Stomach (tissue), 19 donors: ENCODE measurements at places on chromosomes 16 and 17.

DNA sequence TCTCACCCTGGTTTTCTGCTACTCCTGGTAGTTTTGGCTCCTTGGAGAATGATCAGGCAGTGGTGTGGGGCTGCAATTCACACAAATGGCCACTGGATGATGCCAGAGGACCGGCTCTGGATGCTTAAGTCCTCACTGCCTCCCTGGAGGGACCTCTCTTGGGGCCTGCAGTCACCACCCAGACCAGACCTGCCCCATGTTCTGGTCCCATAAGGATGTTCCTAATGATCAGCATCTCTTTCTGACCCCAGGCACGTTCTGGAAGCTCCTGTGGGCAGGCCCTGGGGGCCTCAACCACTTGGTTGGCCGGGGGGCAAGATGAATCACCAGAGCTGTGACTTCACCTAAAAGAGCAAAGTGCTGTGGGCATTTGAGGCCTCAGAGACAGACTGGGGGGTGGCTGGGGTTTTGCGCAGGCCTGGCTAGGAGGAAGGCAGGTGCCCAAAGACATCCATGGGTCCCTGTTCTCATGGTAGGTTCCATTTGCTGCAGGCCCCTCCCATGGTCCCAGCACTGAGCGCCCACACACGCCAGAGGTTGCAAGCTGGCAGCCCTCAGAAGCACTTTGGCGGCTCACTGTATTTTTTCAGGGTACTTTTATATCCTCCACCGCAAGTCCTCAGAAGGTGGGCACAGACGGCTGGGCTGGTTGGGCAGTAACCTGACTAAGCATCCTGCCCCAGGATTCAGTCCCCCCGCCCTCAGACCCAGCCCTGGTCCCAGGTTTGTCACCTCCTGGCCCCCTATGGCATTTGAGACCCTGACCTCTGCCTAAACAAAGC lies 53.2 kb downstream of the NT5M start:
- peaks cover 21% of the 10 kb centered on the region for H3K27me3 ChIP-seq
- H3K36me3 ChIP-seq = no peaks in the 10 kb centered on the region
- no peak overlapping the region for H3K27ac ChIP-seq
- H3K4me1 ChIP-seq = peaks cover 5% of the 10 kb centered on the region
- H3K4me3 ChIP-seq = no peak overlapping the region
- peak; percentile 94 for DNase-seq

GRCh38 chr17:50423553-50424159 lies 2.4 kb upstream of the ACSF2 start:
- DNase-seq = no peak
- no peak overlapping the region for H3K27ac ChIP-seq
- H3K27me3 ChIP-seq = no peaks in the 10 kb centered on the region
- no peak overlapping the region for H3K4me3 ChIP-seq
- H3K4me1 ChIP-seq = peaks cover 40% of the 10 kb centered on the region

- H3K27ac ChIP-seq = peak within 1 kb of the TSS; percentile 84
- no peaks in the 10 kb centered on the region for H3K27me3 ChIP-seq
- peaks cover 17% of the 10 kb centered on the region for H3K4me1 ChIP-seq
- H3K36me3 ChIP-seq = no peaks in the 10 kb centered on the region
- H3K4me3 ChIP-seq = peak within 1 kb of the TSS; percentile 66
- peak; percentile 98 for DNase-seq
These were observed at the start of gene DNAH9 for GRCh38 chr17:11598274-11599221. Gene DNAH9 (plus strand): TSS chr17:11598470. CDS start chr17:11598499, 29 bp downstream.

GRCh38 chr17:29568331-29569244 lies at the start of gene TP53I13:
Gene TP53I13 (plus strand): TSS chr17:29568701. CDS start chr17:29568759, 58 bp downstream.
- peaks cover 68% of the 10 kb centered on the region for H3K4me1 ChIP-seq
- H3K27me3 ChIP-seq = no peaks in the 10 kb centered on the region
- peaks cover 13% of the 10 kb centered on the region for H3K36me3 ChIP-seq

DNA sequence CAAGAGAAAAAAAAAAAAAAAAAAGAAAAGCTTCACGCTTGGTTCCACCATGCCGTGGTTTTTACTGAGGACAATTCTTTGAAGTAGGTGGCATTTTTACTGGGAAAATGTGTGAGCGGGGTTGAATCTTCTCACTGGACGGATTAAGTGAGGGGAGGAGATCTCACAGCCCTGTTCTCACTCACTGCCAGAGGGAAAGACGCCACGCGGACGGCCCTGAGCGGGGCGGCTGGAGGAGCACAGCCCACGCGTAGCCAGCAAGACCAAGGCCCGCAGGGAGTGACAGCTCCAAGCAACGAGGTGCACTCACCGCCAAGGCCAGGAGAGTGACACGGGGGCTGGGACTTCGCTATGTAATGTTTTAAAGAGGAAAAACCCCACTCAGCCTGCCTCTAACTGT lies 43.1 kb downstream of the MRM3 start:
- H3K27me3 ChIP-seq = no peaks in the 10 kb centered on the region
- H3K27ac ChIP-seq = no peak overlapping the region
- H3K4me3 ChIP-seq = no peak overlapping the region
- no peaks in the 10 kb centered on the region for H3K4me1 ChIP-seq
- H3K36me3 ChIP-seq = peaks cover 36% of the 10 kb centered on the region

- DNase-seq = peak; percentile 36
- H3K27ac ChIP-seq = peak overlapping the region; percentile 16
- H3K36me3 ChIP-seq = peaks cover 60% of the 10 kb centered on the region
- no peak overlapping the region for H3K4me3 ChIP-seq
These were observed 11.4 kb downstream of the CNEP1R1 start for GRCh38 chr16:50036426-50036825.
